ENCODE measurements at places on chromosomes 13 and 19. TPM values are rescaled to one million over a fixed set of nuclear protein-coding genes. Genes with fewer than 3 reads are reported as not detected.
A peak's percentile ranks its signal among the peaks of the same experiment; 100 is the strongest.

DNA sequence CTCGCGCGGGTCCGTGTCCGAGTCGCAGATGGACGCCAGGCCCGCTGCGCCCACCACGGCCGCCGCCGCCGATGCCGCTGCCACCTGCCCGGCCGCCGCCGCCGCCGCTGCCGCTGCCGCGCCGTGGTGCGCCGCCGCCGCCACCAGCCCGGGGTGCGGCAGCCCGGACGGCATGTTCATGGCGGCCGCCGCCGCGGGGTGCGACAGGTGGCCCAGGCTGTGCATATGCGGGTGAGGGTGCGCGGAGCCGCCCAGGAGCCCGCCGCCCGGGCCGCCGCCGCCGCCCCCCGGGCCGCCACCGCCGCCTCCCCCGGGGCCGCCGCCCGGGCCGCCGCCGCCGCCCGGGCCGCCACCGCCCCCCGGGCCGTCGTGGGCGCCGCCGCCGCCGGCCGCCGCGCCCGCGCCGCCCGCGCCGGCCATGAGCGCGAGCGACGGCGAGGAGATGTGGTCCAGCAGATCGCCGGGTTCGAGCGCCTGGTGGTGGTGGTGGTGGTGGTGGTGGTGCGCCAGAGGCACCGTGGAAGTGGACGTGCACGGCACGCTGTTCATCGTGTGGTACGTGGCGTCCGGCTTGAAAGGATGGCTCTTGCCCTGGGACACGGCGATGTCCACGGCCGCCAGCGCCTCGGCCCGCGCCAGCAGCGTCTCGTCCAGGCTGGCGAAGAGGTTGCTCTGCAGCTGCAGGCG, 1.3 kb downstream of the POU4F1 start:
- peak; percentile 47 for DNase-seq

DNA sequence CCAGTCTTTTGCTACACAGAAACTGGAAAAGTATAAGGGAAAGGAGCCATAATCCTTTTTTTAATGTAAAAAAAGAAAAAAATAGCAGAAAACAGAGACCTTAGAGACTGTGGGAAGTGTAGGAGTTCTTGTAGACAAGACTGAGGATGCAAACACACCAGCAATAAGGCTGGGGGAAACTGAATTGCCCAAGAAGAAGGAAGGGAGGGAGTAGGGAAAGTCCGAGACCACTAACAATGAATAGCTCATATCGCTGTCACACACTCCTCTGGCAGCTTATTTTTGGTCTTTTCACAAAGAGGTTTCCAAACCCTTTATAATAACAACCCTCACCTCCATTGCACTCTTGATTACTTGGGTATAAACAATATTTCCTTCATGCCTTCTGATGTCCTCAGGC, 952.0 kb downstream of the SLITRK5 start:
- DNase-seq = no peak

DNA sequence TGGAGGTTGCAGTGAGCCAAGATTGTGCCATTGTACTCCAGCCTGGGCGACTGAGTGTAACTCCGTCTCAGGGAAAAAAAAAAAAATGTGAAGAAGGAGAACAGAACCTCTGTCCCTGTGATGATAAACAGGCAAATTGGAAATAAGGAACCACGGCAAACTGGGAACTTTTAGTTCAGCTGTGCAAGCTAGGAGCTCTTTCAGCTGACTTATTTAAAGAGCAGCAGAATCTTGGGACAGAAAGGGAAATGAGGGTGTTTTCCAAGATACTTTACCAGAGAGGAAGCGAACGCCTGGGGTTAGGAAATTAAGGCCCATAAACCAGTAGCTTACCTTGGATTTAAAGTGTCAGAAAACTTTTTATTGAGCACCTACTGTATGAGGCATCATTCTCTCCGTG, 3.0 kb upstream of the UPF1 start:
- no peak for DNase-seq

DNA sequence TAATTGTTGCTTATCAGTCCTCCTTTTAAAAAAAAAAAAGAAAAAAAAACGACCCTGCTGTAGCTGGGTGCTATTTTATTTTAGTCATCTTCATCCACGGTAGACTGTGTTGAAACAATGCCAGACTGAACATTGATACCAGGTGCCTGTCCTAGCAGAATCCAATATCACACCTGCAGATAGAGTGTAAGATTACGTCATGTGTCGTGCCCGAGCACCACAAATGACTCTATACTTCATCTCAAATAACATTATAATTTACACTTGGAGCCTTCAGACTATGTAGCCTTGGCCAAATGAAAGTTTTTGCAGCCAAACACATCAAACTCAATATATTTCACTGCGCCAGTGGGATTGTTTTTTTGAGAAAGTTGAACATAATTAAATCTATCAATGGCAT, 410.6 kb downstream of the FGF9 start:
- no peak for DNase-seq

- DNase-seq = no peak
Observed at GRCh38 chr19:29663861-29664752, 1.2 kb upstream of the PLEKHF1 start.

GRCh38 chr19:17389957-17390664, 3.9 kb downstream of the CCDC194 start:
- DNase-seq = no peak

The CHAMP1 gene
- 7.7 TPM for total RNA-seq

The FAAP24 gene
- 0.46 TPM for total RNA-seq

The SHD gene
- not detected for total RNA-seq

The BIVM gene
- 32.4 TPM for total RNA-seq
